ENCODE measurements at places on chromosomes 12 and 14. TPM values are rescaled to one million over a fixed set of nuclear protein-coding genes. Genes with fewer than 3 reads are reported as not detected.

The DCN gene
- 1,367 TPM for total RNA-seq

The TRHDE gene
- total RNA-seq: 0.81 TPM

The GLIPR1L1 gene
- not detected for total RNA-seq

The ASCL1 gene
- total RNA-seq: not detected

The INHBE gene
- total RNA-seq: not detected

The RNF31 gene
- 67.4 TPM for total RNA-seq

The RPGRIP1 gene
- total RNA-seq: not detected

The POTEM gene
- not detected for total RNA-seq

The STRN3 gene
- total RNA-seq: 77.5 TPM

- no peak for DNase-seq
Measured at GRCh38 chr12:89051065-89051677, 301.1 kb downstream of the DUSP6 start.

DNA sequence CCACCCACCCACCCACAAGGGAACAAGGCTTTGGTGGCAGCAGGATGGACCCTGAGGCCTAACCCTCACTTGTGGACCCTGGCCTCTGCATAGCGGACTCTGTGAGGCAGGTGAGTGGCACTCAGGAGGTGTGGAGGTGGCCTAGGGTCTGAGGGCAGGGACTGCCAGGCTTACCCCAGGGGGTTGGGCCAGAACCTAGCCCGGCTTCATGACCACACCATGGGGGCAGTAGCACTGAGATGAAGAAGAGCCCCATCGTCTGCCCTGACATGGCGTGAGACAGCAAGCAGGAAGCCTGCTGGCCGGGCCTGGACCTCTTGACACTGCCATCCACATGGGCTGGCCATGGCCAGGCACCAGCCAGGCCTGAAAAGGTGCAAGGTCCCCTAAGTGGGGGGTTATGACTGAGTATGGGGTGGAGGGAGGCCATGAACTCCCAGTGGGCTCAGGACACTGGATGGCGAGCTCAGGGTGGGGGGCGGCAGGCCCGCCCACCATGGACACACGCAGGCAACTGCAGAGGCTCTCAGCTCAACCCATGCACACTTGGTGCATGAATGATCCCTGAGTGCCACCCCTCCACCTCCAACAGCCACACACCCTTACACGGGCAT is 29.3 kb downstream of the JAG2 start:
- no peak for DNase-seq

- no peak for DNase-seq
Measured at GRCh38 chr14:97095269-97095668, 298.1 kb downstream of the VRK1 start.

GRCh38 chr14:41201696-41202095 is 405.0 kb upstream of the LRFN5 start:
- DNase-seq: no peak

DNA sequence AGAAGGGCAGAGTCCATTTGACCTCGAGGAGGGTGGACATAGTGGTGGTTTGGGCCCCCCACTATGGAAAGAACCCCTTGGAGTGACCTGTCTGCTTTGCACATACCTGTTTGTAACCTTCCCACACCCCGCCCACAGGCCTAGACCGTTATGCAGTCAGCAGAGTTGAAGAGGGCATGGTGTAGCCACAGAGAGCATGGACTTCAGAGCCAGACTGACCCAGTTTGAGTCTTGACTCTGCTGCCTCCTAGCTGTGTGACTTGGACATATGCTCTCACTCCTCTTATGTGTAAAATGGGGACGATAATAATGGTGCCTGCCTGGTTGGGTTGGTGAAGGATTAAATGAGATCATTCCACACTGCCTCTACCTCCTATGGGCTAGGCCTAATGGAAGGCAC is 40.9 kb upstream of the NOS1 start:
- DNase-seq: no peak

DNA sequence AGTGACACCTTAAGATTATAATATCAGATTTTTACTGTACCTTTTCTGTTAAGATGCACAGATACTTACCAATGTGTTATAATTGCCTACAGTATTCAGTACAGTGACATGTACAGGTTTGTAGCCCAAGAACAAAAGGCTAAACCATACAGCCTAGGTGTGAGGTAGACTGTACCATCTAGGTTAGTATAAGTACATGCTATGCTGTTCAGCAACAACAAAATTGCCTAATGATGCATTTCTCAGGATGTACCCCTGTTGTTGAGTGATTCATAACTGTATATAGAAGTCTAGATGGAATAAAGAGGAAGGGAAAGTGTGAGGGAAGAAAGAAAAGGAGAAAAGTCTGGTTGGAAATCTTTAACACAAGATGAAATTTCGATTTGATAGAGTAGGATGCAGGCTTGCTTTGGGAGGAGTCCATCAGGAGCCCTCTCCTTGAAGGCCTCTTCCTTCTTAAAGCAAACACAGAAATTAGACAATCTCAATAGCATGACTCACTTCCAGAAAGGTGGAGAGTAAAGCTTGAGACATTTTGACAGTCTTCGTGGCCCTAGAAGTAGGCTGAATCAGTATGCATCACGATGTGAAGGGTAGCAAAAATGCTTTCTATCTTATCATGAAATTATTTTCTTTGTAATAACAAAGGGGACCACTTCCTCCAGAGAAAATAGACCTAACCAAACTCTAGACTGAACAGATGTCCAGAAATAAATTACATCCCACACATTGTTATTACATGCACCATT is 191.5 kb downstream of the SYT1 start:
- DNase-seq: no peak

DNA sequence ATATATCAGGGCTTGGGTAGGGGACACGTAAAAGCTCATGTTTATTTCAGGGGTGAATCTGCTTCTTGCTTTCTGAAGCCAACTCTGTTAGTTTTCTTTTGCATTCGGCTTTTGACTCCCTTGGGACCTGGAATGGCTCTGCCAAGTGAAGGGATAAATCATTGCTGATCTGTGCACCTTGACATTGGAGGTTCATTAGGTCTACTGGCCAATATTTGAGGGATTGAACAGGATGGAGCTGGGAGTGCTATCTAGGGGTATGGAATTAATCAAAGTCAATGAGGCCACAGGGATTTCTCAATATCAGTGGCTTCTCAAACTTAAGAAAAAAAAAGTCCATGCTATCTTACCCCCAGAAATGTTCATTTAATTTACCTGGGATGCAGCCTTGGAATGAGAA is 203.5 kb upstream of the RMST start:
- no peak for DNase-seq

GRCh38 chr12:121779422-121779895 is 14.0 kb downstream of the RHOF start:
- no peak for DNase-seq

GRCh38 chr12:128971802-128972201 is 118.5 kb downstream of the GLT1D1 start:
- peak; percentile 5 for DNase-seq

DNA sequence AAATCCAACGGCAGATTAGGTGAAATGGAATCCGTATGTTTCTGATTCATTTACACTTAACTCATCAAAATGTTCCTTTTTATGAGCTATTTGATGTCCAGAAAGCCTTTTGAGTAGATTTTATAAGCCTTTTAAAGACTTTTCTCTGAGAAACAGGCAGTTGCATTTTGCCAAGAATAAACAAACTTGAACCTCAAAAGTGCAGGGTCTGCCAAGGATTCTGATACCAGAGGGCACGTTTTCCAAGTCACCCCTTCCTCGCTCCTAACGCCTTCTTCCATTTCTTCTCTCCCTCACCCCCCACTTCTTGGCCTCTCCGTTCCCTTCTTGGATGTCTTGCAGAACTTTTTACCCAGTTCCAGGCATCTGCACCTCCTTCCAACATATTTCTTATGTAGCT is 200.6 kb upstream of the TBX3 start:
- DNase-seq: no peak

DNA sequence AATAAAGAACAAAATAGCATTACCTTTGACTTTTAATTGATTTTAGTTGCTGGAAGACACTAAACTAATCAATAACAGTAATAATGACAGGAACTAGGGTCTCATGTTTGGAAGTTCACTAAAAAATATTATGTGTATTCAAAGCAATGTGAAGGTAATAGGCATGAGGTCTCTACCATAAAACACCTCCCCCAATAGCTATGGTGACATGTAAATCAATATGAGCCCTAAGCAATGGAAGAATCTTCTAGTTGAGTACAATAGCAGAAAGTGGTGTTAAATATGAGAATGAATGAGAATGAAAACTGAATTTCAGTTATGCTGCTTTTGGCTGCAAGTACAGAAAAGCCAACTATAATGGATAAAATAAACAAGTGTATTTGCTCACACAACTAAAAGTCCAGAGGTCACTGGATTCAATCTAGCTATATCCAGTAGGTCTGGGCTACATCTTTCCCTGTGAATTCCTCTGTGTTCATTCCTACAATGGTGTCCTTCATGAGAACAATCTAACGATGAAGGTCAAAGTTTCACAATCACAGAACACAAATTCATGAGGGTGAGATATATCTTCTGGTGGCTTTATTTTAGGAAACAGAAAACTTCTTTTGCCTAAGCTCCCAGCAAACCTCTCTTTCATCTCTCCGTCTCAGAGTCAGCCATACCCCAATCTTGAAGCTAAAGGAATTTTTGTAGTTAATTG is 728.0 kb downstream of the FSCB start:
- DNase-seq: no peak

- no peak for DNase-seq
Measured at GRCh38 chr14:35247777-35248475, 44.3 kb upstream of the PSMA6 start.

GRCh38 chr14:91056361-91056760 is 4.1 kb downstream of the RPS6KA5 start:
- no peak for DNase-seq

GRCh38 chr14:54585214-54585613 is 18.3 kb downstream of the SAMD4A start:
- no peak for DNase-seq

DNA sequence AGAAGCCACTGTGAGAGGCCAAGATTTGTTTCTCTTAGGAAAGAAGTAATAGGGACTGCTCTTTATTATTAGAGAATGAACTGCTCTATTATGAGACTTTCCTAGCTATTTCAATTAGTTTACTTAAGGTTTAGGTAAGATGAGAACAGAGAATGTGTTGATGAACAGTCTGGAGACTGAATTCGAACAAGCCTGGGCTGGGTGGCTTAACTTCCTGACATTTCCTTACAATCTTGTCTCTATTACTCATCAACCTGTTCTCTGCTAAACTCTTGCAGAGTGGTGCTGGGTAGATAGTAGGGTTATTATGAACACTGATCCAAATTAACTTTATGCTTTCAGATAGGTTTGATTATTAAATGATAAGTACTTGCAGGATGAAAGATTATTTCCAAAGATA is 31.2 kb downstream of the SLC15A5 start:
- no peak for DNase-seq

DNA sequence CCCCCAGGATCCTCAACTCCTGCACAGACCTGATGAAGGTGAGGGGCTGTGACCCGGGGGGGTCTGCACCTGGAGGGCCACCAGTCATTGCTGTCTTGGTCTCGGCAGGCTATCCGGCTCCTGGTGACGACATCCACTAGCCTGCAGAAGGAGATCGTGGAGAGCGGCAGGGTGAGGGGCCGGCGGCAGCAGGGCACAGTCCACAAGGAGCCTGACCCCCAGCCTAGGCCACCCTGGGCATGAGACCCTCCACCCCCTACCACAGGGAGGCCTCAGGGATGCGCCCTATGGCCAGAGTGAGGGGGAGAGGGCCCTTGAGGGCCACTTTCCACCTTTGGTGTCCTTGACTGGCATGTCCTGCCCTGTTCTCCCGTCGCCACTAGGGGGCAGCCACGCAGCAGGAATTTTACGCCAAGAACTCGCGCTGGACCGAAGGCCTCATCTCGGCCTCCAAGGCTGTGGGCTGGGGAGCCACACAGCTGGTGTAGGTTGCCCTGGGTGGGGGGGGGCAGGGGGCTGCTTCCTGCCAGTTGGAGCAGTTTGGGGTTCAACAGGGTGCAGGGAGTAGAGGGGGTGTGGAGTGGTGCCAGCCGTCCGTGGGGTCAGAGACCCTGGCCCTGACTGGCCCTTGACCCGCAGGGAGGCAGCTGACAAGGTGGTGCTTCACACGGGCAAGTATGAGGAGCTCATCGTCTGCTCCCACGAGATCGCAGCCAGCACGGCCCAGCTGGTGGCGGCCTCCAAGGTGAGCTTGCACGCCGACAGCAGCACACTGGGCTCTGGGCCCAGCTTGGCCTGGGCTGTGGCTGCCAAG is 25.0 kb downstream of the HIP1R start:
- peak; percentile 82 for DNase-seq

DNA sequence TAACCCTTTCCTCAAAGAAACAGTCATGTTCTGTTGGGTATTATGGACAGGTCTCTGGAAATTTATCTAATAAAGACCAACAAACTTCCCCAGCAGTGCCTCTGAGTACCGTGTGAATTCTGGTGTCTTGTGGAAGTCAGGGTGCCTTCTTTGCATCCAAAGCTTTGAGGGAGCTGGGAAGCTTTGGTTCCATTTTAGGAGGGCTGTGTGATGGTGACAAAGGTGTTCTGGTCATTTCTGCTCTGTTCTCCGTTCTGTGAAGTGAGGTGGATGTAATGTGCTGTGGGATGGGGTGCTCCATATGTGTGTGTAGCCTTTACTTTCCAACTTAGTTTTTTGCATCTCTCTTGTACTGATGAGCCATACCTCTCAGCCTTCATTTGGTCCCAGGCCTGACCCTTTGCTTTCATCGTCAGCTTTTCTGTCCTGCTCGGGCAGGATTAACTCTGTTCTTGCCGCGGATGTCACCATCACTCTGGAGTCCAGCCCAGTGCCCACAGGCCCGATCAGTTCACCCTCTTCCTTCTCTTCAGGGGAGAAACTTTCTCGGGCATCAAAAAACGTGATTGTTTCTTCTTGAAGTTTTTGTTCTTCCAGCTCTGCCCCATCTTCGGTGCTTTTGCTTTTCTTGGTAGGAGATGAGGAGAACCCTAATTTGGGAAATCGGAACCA is 13.2 kb downstream of the PLD4 start:
- DNase-seq: no peak

DNA sequence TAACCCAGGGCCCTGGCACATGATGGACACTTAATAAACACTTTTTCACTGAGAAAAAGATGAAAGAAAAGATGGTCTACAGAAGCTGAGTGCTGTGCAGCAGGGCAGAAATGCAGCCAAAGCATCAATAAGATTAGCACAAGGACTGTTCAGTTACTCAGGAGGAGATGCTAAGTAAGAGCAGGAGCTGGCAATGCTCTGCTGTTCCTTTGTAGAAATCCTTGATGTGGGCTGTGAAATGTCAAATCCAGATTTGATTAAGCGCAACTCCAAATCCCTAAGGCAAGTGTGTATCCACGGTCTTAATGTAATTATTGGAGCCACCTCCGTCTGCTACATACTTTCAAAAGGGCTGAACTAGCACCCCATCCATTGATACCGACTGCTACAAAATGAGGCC is 151.8 kb upstream of the BTG1 start:
- DNase-seq: no peak

GRCh38 chr14:33642080-33642479 is 308.8 kb downstream of the EGLN3 start:
- no peak for DNase-seq

All from thyroid gland (tissue), 4 donors.